Kidney tubule cell (primary cell): ENCODE measurements at places on chromosomes 4 and X.

GRCh38 chrX:73478961-73479360, 32.1 kb downstream of the CDX4 start:
- DNase-seq = no peak

DNA sequence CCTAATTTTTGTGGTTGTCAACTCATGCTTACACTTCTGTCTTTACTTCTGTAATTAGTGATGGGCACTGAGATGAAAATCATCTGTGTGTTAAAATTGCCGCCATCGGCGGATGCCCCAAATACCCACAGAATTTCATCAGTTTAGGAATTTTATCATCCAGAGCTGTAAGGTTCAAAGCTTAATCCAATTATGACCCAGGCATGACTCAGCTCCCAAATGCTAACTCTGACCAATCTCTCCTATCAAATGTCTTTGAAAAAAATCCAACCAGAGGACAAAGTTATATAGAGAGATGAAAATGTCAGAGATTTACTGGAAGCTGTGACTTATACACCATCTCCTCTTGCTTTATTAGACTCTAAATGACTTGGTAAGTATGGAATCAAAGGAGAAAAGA, 1048.7 kb upstream of the PRKX start:
- DNase-seq = no peak

DNA sequence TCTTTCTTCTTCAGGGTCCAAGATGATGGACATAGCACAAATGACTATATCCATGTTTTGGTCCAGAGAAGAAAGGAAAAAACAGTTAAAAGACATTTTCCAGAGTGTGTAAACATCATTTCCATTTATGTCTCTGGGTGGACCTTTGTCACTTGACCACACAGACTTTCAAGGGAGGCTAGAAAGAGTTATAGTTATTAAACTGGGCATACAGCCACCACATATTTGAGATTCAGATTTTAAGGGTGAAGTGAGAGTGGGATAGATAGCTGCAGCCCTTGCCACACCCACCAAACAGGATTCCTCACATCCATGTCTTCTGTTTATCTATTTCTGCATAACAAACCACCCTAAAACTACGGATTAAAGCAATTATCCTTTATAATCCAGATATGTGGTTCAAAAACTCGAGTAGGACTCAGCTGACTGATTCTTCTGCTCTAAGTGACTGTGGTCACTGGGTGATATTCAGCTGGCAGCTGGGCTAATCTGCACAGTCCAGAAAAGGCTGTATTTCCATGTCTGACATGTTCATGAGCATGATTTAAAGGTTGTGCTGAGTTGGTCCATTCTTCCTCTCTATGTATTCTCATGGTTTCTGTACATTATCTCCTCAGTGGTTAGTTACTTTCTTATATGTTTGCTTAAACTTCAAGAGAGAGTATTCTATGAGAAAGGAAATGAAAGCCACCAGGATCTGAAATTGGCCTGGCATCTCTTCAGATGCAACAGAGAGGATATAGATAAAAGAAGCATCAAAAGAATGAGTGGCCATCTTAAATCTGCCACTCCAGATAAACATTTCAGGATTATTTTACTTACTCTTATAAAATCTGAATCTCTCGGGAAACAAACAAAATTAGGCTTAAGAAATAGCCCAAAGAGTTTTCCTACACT, 459.8 kb upstream of the CTSO start:
- DNase-seq = no peak

DNA sequence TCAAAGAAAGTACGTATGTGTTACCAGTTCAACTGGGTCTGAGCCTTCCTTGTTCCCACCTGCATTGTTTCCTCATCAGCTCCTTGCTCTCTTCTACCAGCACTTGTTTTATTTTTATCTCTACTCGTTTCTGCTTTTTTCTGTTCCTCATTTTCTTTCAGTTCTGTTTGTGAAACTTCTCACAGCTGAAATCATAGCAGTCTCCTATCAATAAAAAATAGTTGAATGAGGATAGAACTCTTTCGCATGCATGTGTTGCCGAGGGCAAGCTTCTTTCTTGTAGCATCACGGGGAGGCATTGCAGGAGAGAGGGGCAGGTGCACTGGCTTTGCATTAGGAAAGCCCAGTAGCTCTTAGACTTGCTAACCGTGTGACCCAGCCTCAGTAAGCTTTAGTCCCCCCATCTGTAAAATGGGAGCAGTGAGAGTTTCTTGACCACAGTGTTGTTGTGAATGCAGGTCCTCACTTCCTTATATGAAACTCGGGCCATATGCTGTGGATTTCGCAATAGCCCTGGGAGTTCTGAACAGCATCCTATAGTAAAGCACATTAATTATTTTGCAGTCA, 24.7 kb downstream of the OFD1 start:
- no peak for DNase-seq

DNA sequence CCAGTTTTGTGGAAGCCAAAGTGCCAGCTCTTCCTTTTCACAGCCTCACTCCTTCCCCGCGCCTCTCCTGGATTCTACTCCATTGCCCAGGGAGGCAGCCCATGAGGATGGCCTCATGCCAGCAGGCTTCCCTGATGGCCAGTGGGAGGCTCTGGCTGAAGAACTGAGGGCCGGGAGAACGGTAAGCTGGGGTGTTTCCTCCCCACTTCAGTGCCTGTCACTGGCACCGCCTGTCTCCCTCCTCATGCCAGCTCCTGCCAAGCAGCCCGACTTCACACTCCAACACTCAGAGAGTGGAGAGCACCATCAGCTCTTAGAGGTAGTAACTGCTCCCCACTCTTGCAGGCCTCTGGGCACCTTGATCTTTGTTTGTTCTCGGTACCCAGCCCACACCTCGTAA, 46.9 kb upstream of the STIM2 start:
- no peak for DNase-seq
